ENCODE measurements at places on chromosomes 2 and 18.

- peak; percentile 26 for DNase-seq
Observed at GRCh38 chr18:35030277-35030989, 10.8 kb upstream of the MAPRE2 start.

GRCh38 chr2:48292393-48292792 lies 237.6 kb upstream of the STON1 start:
- DNase-seq: no peak

- no peak for DNase-seq
Observed at GRCh38 chr2:33130054-33130447, 183.3 kb downstream of the LTBP1 start.

GRCh38 chr2:187783446-187783845 lies 229.2 kb upstream of the TFPI start:
- DNase-seq: no peak

DNA sequence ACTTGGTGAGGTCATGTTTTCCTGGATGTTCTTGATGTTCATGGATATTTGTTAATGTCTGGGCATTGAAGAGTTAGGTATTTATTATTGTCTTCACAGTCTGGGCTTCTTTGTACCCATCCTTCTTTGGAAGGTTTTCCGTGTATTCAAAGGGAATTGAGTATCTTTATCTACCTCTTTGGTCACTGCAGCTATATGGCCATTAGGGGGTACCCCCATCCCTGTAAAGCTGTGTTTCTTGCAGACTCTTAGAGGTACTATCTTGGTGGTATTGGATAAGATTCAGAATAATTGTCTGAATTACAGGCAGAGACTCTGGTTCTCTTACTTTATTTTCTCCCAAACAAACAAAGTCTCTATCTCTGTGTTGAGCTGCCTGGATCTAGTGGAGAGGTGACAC lies 401.6 kb upstream of the FSIP2 start:
- no peak for DNase-seq

GRCh38 chr2:145572238-145572637 lies 1052.3 kb upstream of the ZEB2 start:
- DNase-seq: no peak

- DNase-seq: peak; percentile 28
Observed at GRCh38 chr18:644395-645004, 13.0 kb upstream of the TYMS start.

GRCh38 chr2:24269265-24269664 lies 91.1 kb downstream of the ITSN2 start:
- DNase-seq: no peak

DNA sequence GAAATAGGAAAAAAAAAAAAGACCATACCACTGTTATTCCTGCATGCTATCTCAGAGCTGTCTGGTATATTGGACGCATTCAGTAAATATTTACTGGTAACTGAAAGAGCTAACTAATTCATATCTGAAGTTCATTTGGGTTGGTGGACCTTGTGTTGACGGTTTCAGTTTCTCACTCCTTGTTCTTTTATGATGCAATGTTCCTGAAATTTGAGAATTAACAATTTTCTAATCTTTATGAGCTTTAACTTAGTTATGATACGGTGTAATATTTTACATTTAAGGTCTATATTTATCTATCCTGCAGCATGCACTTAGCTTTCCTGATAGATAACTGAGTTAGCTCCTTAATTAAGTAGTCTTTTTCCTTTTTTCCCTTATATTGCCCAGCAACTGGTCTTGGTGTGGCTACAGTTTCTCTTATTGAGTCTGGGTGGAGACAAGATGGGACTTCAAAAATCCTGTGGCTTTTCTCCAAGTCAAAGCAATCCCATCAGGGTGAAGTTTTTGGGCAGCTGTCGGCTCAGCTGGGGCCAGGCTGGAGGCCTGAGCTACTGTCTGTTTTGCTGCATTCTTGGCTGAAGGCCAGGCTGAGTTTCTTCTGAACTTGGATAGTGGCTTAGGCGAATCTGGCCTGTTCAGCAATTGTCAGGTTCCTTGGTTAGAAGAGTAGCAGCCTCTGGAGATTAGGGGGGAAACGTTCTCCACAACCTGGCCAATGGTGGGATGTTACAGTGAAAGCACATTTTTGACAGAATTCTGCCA lies 78.4 kb upstream of the MEX3C start:
- DNase-seq: no peak

DNA sequence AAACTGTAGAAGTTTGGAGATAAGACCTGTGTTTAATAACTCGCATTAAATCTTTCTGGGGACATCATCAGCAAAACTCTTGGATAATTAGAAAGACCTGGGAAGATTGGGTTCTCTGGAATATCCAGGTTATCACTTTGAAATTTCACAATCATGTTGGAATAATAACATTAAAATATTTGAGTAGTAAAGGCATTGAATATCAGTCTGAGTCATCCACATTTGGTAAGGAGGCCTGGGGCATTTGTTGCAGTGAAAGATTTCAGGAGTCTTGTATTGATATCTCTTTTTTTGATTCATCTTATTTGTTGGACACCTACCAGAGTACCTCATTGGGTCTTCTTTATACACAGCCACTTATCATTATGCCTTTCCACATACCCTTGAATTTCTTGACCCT lies 95.9 kb downstream of the EPB41L5 start:
- no peak for DNase-seq

GRCh38 chr2:158312981-158313380 lies 143.6 kb downstream of the CCDC148 start:
- DNase-seq: no peak

DNA sequence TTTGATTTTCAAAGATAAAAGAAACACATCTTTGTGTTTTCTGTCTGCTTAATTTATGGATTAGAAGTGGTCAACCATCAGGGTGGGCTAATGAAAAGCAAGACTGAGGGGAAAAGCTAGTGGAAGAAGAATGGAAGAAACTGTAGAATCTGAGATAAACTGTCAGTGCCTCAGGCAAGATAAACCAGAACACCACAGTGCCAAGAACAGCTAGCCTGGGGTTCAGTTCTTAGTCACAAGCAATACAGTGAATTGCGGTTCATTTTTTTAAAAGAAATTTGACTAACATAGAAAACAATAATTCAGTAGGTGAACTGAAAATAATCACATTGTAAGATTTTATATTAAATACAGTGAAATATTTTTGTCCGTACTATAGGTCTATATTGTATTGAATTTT lies 22.0 kb upstream of the LNPK start:
- DNase-seq: no peak

DNA sequence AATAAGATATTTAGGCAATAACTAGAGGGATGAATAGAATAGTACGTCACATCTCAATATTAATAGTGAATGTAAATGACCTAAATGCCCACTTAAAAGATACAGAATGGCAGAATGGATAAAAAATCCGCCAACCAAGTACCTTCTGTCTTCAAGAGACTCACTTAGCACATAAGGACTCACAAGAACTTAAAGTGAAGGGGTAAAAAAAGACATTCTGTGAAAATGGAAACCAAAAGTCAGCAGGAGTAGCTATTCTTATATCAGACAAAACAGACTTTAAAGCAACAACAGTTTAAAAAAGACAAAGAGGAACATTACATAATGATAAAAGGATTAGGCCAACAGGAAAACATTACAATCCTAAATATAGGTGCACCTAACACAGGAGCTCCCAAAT lies 56.7 kb upstream of the DSC1 start:
- DNase-seq: no peak

GRCh38 chr18:4581966-4582365 lies 126.9 kb upstream of the DLGAP1 start:
- no peak for DNase-seq

- no peak for DNase-seq
Observed at GRCh38 chr2:128369108-128369555, 50.5 kb upstream of the HS6ST1 start.

GRCh38 chr2:37283207-37283606 lies 41.4 kb downstream of the PRKD3 start:
- no peak for DNase-seq

GRCh38 chr2:6545336-6545735 lies 320.4 kb downstream of the CMPK2 start:
- no peak for DNase-seq

GRCh38 chr2:142325870-142326269 lies 195.1 kb upstream of the LRP1B start:
- DNase-seq: no peak

- DNase-seq: no peak
Observed at GRCh38 chr2:37829202-37829601, 95.9 kb upstream of the RMDN2 start.

DNA sequence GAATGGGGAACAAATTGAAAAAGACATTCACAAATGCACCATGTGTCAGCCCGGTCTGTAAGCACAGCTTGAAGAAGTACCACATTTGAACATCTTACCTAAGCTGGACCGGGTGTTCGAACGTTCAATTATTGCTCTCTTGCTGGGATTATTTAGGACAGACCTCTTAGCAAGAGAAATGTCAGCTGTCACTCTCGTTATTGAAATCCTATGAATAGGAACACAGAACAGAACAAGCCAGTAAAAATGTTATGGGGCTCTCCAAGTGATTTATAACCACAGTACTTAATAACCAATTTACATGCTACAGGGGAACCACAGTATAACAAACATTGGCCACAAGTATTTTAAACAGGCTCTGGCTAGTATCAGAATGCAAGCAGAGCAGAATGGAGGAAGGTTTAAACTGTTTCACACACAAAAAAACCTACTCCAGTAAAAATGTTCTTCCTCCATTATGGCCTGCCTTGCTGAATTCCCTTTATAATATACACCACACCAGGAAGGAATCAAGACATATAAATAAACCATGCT lies 32.5 kb upstream of the ARL5A start:
- DNase-seq: no peak

DNA sequence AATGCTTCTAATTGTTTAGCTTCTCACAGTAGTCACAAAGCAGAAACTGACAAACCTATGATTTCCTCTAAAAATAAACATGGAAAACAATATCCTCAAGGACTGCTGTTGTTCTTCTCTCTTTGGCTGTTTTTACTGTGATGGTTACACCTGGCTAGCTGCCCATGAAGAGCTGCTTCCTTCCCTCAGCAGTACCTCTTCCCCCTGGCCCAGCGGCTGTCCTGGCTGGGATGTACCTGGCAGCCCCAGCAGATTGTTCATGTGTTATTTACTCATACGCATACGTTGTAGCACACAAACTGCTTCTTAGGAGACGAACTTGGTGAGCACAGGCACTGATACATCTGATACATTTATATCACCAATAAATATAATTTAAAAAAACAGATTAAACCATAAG lies 27.4 kb downstream of the NEMP2 start:
- DNase-seq: no peak

DNA sequence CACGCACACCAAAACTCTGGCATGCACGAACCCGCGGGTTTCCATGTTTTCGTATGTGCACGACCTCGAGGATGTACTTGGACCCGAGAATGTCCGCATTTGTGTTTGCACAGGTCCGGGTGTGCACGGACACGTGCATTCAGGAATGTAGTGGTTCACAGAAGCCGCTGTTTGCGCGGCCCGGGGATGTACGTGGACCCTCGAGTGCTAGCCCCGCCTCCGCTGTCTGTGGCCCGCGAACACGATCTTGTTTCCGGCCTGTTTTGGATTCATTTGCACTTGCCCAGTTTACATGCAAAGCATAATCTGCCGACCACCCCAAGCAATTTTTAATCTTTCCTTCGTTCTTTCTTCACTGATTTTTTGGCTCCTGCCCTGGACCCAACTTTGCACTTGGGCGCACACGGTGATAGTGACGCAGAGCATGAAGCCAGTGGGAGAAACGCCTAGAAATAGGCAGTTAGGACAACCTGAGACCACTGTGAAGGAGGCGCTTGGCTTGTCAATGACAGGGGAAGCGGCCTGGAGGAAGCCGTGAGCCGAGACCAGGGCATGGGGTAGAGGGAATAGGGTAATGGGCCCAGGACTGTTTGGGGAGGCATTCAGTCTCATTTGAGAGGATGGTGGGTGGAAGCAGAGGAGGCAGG lies 45.4 kb upstream of the PTMA start:
- no peak for DNase-seq

- no peak for DNase-seq
Observed at GRCh38 chr2:234974501-234975385, 22.9 kb downstream of the SH3BP4 start.

GRCh38 chr2:235320326-235320725 lies 173.5 kb upstream of the AGAP1 start:
- DNase-seq: no peak

DNA sequence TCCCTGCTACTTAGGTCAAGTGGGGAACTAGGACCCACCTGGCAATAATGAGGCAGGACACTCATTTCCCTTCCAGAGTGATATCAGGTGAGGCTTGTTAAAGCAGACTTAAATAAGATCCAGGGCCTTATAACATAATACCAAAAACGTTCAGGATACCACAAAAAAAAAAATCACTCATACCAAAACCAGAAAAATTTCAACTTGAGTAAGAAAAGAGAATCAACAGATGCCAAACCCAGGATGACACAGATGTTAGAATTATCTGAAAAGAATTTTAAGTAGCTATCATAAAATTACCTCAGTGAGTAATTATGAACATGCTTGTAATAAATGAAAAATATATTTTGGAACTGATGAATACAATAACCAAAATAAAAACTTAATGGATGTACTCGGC lies 255.6 kb upstream of the OSR1 start:
- DNase-seq: no peak

DNA sequence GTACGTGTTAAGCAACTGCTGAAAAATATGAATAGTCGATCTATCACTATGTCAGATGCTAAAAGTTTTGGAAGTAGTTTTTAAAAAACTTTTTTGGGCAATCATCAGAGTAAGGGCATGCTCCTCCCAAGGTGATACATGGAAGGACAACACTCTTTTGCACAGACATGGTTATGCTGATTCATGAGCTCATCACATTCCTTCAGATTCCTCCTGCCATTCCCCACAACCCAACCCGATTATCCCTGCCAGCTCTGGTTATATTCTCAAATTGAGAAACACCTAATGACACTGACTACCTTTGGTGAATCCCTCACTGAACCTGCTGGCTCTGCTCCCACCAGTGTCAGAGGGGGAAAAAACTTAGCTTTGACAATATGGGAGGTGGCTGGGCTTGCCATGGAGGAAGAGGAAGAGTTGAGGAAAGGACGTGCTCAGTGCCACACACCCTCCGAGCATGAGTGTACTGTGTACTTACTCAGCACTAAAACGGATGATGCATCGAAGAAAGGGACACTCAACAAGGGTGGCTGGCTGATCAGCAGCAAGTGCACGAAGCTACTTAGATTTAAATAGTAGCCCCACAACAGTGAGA lies 83.9 kb upstream of the RNU4ATAC start:
- no peak for DNase-seq

- no peak for DNase-seq
Observed at GRCh38 chr2:37098416-37099118, 14.2 kb downstream of the GPATCH11 start.

GRCh38 chr2:7612969-7613368 lies 695.8 kb downstream of the RNF144A start:
- no peak for DNase-seq

DNA sequence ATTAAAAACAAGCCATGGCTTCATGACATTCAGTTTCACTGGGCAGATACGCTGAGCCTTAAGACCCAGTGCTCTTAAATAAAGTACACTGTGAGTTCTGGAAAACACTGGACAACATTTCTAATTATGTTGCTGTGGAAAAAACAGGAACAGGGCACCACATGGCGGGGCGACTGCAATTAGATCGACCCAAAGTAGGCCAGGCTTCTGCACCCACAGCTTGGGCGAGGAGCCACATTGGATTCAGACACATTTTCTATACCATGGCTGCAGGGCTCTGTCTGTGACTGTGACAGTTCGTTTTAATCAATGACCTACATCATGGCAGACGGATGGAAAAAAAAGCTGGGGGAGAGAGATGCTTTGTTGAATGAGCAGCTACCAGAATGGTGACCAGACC lies 227.2 kb upstream of the HS6ST1 start:
- DNase-seq: no peak

GRCh38 chr2:131154071-131154531 lies 49.0 kb downstream of the PLEKHB2 start:
- peak; percentile 86 for DNase-seq

All from activated T-cell treated with anti-CD3 and anti-CD28 coated beads, Interleukin-2, amount 50 U/mL, for 72 hours (primary cell).